Hepatocyte (in vitro differentiated cells): ENCODE measurements at places on chromosomes 7 and 10. TPM values are rescaled to one million over a fixed set of nuclear protein-coding genes. Genes with fewer than 3 reads are reported as not detected.

GRCh38 chr7:50499092-50499491 lies 48.9 kb upstream of the FIGNL1 start:
- peaks cover 48% of the 10 kb centered on the region for H3K4me1 ChIP-seq
- DNase-seq = no peak
- no peaks in the 10 kb centered on the region for H3K27me3 ChIP-seq
- H3K27ac ChIP-seq = no peak overlapping the region

- no peak overlapping the region for H3K4me3 ChIP-seq
- no peaks in the 10 kb centered on the region for H3K27me3 ChIP-seq
- no peaks in the 10 kb centered on the region for H3K4me1 ChIP-seq
- H3K36me3 ChIP-seq = no peaks in the 10 kb centered on the region
- no peak for DNase-seq
- H3K27ac ChIP-seq = no peak overlapping the region
These were observed 338.9 kb downstream of the GALNT17 start for GRCh38 chr7:71470830-71471229.

DNA sequence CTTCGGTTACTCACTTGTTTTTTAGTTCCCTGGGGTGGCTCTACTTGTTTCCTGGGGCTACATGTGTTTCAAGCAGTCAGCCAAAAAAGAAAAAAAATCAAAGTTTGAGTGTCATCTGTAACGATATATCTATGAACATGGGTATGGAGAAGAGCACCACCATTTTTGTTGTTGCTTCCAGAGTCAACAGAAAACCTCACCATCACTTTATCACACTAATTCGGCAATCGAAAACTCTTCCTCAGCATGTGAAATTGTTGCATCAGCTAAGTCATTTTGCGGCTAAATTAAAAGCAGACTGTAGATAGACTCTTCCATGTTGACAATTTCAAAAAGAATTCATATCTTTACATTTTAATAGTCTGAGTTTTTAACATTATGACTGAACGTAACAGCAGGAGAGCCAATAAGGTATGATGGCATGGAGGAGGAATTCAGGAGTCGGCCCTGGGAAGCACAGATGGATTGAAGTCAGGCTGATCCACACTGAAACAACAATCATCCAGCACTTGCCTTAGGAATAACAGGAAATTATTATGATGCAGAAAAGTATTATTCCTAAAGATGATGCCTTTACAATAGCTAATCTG lies 455.7 kb upstream of the KLF6 start:
- no peak overlapping the region for H3K4me3 ChIP-seq
- H3K27me3 ChIP-seq = no peaks in the 10 kb centered on the region
- H3K4me1 ChIP-seq = peaks cover 13% of the 10 kb centered on the region
- H3K27ac ChIP-seq = peak overlapping the region; percentile 90
- DNase-seq = no peak

DNA sequence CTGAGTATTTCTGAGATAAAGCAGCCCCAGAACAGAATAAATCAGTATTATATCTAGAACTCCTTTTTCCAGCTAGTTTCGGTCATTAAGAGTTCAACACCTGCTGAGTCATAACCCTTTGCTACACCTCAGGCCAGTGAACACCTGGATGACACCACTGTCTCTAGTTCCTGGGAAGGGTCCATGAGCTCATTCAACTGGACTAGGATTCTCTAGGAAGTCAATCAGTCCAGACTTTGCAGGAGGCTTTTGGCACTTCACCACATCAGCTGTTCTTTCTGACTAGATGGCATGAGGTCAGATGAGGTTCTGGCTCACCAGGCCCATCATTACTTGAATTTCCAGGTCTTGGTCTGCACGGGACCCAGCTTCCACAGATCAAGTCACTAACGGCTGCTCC lies 11.7 kb downstream of the SLC39A12 start:
- no peak overlapping the region for H3K4me3 ChIP-seq
- H3K27ac ChIP-seq = no peak overlapping the region
- no peak for DNase-seq
- H3K27me3 ChIP-seq = no peaks in the 10 kb centered on the region
- H3K36me3 ChIP-seq = no peaks in the 10 kb centered on the region

- peak overlapping the region; percentile 93 for H3K27ac ChIP-seq
- H3K36me3 ChIP-seq = no peaks in the 10 kb centered on the region
- peak overlapping the region; percentile 84 for H3K4me3 ChIP-seq
- peaks cover 9% of the 10 kb centered on the region for H3K4me1 ChIP-seq
- H3K27me3 ChIP-seq = no peaks in the 10 kb centered on the region
These were observed 220 bp upstream of the ZKSCAN5 start for GRCh38 chr7:99504281-99504602.

GRCh38 chr10:60434418-60435046 lies 44.9 kb upstream of the ANK3 start:
- H3K4me1 ChIP-seq = no peaks in the 10 kb centered on the region
- H3K36me3 ChIP-seq = no peaks in the 10 kb centered on the region
- no peak overlapping the region for H3K27ac ChIP-seq
- no peaks in the 10 kb centered on the region for H3K27me3 ChIP-seq
- DNase-seq = peak; percentile 65
- H3K4me3 ChIP-seq = no peak overlapping the region

DNA sequence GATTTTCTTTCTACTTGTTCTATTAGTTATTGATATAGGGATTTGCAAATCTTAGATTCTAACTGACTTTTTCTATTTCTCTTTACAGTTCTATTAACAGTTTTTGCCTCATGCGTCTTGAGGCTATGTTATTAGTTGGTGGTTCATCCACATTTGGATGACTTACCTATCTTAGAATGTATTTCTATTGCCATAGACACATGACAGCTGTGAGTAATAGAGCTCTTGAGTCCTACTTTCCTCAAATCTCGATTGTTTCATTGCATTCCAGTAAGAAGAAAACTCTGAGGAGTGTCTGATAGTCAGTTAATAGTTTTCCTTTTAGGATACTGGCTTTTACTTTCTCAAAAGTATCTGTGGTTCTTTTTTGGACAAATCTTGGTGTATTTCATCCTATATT lies 241.4 kb upstream of the ZNF32 start:
- H3K27me3 ChIP-seq = no peaks in the 10 kb centered on the region
- no peaks in the 10 kb centered on the region for H3K36me3 ChIP-seq
- H3K4me1 ChIP-seq = no peaks in the 10 kb centered on the region
- no peak overlapping the region for H3K4me3 ChIP-seq
- DNase-seq = no peak

GRCh38 chr7:572416-573268 lies 53.0 kb upstream of the PDGFA start:
- no peaks in the 10 kb centered on the region for H3K4me1 ChIP-seq
- no peak overlapping the region for H3K4me3 ChIP-seq
- H3K27ac ChIP-seq = no peak overlapping the region
- no peaks in the 10 kb centered on the region for H3K27me3 ChIP-seq

GRCh38 chr10:14838582-14839304 lies 637 bp downstream of the HSPA14 start:
- no peaks in the 10 kb centered on the region for H3K36me3 ChIP-seq
- H3K4me3 ChIP-seq = peak overlapping the region; percentile 71
- peaks cover 9% of the 10 kb centered on the region for H3K4me1 ChIP-seq

DNA sequence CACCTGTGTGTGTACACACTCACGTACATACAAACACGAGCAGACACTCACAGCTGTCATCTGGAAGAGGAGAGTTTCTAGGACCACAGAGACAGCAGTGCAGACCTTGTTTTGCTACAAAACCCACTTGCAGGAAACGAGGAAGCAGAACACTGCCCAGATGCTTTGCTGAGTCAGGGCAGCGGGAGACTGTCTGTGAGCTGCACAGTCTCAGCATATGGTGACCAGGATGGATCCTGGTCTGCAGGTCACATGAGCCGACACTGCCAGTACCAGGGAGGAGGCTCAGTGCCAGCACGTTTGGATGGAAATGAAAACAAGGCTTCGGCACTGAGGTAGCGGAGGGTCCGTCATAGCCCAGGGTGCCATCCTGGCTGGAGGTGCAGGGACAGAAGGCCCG lies 117.6 kb upstream of the DPP6 start:
- H3K4me3 ChIP-seq = no peak overlapping the region
- no peaks in the 10 kb centered on the region for H3K4me1 ChIP-seq

- no peak for DNase-seq
- no peaks in the 10 kb centered on the region for H3K4me1 ChIP-seq
- no peaks in the 10 kb centered on the region for H3K27me3 ChIP-seq
- H3K4me3 ChIP-seq = no peak overlapping the region
- H3K27ac ChIP-seq = no peak overlapping the region
These were observed 301.3 kb downstream of the PHTF2 start for GRCh38 chr7:78099715-78100394.

DNA sequence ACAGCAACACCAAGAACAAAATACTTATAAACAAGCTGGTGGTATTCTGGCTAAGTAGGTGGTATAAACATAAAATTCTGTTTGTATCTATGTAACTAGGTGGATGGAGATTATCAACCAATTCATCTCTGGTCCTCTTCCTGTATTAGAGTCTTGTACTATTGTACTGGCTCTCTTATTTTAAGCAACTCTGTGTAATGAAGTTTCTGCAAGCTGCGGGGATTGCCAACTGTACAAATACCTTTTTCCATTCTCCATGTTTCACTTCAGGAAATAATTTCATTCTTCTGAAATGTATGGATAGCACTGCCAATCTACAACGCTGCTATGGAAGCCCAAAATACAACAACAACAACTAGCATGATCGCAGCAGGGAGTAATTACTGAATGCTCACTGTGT lies 44.8 kb downstream of the JAZF1 start:
- H3K4me3 ChIP-seq = no peak overlapping the region
- H3K4me1 ChIP-seq = peaks cover 10% of the 10 kb centered on the region
- H3K36me3 ChIP-seq = no peaks in the 10 kb centered on the region
- H3K27ac ChIP-seq = peak overlapping the region; percentile 29
- no peak for DNase-seq
- H3K27me3 ChIP-seq = no peaks in the 10 kb centered on the region

DNA sequence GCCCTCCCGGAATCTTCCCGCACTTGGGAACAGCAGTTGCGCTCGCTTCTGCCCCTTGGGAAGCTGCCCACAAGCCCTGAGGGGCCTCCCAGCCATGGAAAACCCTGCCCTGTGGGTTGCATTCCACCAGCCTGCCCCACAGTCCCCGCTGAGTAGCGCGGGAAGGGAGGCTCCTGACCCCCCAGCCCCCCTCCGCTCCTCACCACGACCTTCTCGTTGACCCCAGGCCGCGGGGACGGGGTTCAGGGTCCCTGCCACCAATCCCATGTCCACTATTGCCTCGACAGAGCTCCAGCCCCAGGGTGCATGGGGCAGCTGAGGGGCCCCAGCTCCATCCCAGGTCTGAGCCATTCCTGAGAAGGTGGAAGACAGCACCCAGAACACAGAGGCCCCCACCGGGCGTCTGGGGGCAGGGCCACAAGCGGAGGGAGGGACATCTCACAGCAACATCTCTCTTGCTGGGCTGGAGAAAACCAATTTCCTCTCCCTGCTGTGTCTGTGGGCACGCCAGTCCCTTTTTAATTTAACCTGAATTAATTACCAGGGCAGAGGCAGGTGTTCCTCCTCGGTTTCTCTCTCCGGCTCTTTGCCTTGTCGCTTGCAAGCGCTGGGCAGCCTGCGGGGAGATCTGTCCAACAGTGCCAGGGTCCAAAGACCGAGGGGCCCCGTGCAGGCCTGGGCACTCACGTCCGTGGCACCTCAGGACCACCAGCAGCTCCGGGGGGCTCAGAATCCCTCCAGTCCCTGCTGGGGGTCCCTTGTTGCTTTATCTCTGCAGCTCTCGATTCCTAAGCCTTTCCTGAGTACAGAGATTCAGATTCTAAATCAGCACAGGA lies 57.9 kb downstream of the FOXL3 start:
- peaks cover 12% of the 10 kb centered on the region for H3K4me1 ChIP-seq
- DNase-seq = no peak
- no peaks in the 10 kb centered on the region for H3K36me3 ChIP-seq
- no peaks in the 10 kb centered on the region for H3K27me3 ChIP-seq
- no peak overlapping the region for H3K4me3 ChIP-seq

GRCh38 chr7:94410413-94411187 lies 15.9 kb downstream of the COL1A2 start:
- H3K27me3 ChIP-seq = no peaks in the 10 kb centered on the region
- peaks cover 37% of the 10 kb centered on the region for H3K4me1 ChIP-seq
- H3K4me3 ChIP-seq = no peak overlapping the region
- DNase-seq = no peak

DNA sequence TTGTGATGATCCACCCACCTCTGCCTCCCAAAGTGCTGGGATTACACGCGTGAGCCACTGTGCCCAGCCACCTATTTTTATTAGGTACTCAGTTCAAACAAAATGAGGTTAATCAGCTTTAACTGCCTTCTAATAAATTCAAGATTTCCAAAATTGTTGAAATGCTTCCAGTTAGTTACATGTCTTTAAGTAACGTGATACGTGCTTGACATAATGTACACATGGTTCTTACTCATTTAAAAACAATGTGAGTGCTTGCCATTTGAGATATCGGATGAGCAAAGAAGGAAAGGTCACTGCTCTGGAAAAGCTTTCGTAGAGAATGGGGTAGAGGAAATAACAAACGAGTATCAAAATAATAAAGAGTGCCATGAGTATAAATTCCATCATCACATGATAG lies 83.6 kb downstream of the KMT2E start:
- no peaks in the 10 kb centered on the region for H3K27me3 ChIP-seq
- no peaks in the 10 kb centered on the region for H3K4me1 ChIP-seq

DNA sequence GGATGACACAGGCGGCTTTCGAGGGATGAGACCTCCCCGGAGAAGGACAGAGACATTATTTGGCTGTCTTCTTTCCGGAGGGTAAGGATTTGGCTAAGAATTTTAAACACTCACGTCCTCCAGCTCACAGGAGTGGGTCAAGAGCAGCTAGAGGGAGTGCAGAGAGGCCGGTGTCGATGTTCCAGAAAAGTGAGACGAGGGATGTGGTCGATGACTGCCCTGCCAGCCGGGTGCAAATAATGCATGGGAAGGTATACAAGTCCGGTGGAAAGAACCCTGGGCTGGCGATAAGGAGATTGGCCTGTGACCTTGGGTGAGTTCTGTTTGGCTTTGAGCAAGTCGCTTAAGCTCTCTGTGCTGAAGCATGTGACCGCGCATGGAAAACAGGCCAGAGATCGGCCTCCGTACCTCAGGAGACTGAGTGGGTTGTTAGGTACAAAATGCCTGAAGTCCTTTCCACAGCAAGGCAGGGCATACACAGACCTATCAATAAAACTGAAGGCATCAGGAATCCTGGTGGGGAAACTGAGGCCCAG lies 149.1 kb downstream of the UBE2H start:
- no peak overlapping the region for H3K27ac ChIP-seq
- H3K36me3 ChIP-seq = no peaks in the 10 kb centered on the region
- H3K4me3 ChIP-seq = no peak overlapping the region
- DNase-seq = no peak

- H3K4me3 ChIP-seq = no peak overlapping the region
- no peaks in the 10 kb centered on the region for H3K36me3 ChIP-seq
- H3K4me1 ChIP-seq = peaks cover 3% of the 10 kb centered on the region
- no peaks in the 10 kb centered on the region for H3K27me3 ChIP-seq
These were observed 227.1 kb downstream of the ARHGAP12 start for GRCh38 chr10:31701546-31701945.

Gene MLXIPL
- 20.9 and 21.7 TPM in 2 replicates for total RNA-seq

Gene RAPGEF5
- total RNA-seq = 8.8 and 14.5 TPM in 2 replicates

Gene NUDT13
- 3.4 and 3.9 TPM in 2 replicates for total RNA-seq

Gene SUN3
- total RNA-seq = not detected in 2 replicates

Gene AZGP1
- total RNA-seq = 46.1 and 52.6 TPM in 2 replicates

Gene GIMAP7
- total RNA-seq = 0.12 and 0.33 TPM in 2 replicates

Gene UPK3B
- 16.8 and 25.8 TPM in 2 replicates for total RNA-seq

Gene LRRC4
- total RNA-seq = 15.1 TPM in 2 replicates
